ENCODE measurements at places on chromosomes 5 and 9.

DNA sequence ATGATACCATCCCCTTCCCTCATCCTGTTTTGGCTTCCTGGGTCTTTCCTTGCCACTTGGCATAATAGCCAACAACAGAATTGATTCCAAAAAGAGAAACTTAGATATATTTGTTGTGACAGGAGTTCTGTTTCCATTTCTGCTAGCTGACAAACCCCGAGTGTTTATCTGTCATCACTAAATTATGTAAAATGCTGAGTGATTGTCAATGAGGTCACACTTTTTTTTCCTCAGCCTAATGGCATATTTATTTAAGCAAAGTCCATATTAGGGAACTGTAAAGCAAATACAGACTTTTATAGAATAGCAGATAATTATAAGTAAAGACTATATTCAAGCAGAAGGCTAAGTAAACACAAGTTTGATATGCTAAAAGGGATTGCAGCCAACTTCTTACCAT lies 64.0 kb downstream of the RGS7BP start:
- no peak for DNase-seq

DNA sequence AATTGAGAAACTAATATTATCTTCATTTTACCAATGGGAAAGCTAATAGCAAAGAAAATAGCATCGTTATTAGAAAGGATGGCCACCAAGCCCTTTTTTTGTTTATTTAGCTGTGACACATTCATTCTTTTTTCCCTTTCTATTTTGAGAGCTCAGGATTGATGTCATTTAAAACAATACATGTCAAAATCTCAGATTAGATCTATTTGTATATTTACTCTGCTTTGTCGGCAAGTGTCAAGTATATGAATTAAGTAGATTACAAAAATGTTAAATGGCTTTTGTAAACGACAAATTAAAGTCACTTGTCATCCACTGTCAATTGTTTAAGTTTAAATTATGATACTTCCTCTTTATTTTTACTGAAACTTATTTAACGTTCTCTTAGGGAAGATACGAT lies 118.9 kb downstream of the PAM start:
- no peak for DNase-seq

GRCh38 chr5:173487300-173487699 lies 129.2 kb downstream of the BOD1 start:
- no peak for DNase-seq

GRCh38 chr5:57718155-57718554 lies 235.5 kb upstream of the ACTBL2 start:
- DNase-seq = no peak

- peak; percentile 88 for DNase-seq
Measured at GRCh38 chr5:56814963-56815657, at the start of gene MAP3K1. Gene MAP3K1, plus strand, starts transcription at chr5:56815549. Its CDS starts 25 bp downstream, at chr5:56815574.

GRCh38 chr5:75366787-75367186 lies 29.8 kb downstream of the HMGCR start:
- DNase-seq = no peak

- peak; percentile 66 for DNase-seq
Measured at GRCh38 chr9:74770508-74771261, 117.0 kb downstream of the TRPM6 start.

GRCh38 chr9:131271506-131271931 lies 4.8 kb downstream of the FAM78A start:
- no peak for DNase-seq

- DNase-seq = no peak
Measured at GRCh38 chr5:6752236-6752635, 39.0 kb downstream of the TENT4A start.

GRCh38 chr5:34738381-34738780 lies 82.3 kb downstream of the RAI14 start:
- no peak for DNase-seq

DNA sequence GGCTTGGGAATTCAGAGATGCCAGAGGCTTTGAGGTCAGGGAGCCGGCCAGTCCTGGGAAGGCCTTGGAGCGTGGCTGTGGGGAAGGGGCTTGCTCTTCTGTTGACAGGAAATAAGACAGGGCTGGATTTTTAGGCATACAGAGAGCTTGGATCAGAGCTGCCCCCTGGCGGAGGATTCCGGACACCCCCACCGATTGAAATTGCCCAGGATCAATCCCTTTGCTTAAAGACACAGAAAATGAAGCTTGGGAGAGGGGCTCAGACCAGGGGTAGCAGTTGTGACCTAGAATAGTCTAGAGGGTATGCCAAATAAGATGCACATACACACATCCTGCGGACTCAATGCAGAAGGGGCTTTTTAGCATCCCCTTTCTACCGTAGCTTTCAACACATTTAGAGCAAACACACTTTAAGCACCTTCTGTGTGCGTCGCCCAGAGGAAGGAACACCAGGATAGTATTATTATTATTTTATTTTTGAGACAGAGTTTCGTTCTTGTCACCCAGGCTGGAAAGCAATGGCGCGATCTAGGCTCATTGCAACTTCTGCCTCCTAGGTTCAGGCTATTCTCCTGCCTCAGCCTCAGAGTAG lies 1.7 kb upstream of the NTMT1 start:
- peak; percentile 63 for DNase-seq

GRCh38 chr5:55934115-55934613 lies 60.6 kb downstream of the IL6ST start:
- no peak for DNase-seq

DNA sequence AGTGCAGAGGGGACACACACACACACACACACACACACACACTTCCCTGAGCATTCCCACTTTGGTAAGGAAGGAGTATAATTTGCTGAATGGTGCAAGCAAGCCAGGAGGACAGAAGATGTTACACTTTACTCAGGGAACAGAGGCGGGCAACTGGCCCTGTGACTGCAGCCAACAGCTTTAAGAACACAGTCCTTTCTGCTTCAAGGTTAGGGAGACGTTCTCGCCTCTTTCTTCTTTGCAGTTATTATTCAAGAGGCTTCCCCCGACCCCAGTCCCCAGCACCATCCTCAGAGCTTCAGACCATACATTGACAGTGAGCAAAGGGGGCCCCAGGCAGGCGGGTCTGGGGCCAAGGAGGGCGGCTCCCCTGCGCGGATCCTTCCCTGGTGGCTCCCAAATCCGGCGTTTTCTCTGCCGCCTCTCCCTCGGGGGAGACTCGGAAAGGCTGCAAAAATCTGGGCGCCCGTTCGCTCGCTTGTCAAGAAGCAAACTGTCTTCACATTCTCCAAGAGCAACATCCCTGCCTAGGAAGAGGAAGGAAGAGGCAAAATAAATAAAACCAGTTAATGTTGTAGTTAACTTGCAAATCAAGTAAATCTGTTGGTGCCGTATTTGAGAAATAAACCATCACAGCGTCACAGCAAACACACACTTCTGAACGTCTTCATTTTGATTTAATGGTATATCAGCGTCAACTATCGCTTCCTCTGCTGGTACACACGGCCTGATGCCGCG lies 3.8 kb upstream of the LHX2 start:
- no peak for DNase-seq

GRCh38 chr5:22947921-22948320 lies 94.8 kb upstream of the CDH12 start:
- no peak for DNase-seq

- no peak for DNase-seq
Measured at GRCh38 chr9:112489876-112490666, 3.4 kb downstream of the KIAA1958 start.

DNA sequence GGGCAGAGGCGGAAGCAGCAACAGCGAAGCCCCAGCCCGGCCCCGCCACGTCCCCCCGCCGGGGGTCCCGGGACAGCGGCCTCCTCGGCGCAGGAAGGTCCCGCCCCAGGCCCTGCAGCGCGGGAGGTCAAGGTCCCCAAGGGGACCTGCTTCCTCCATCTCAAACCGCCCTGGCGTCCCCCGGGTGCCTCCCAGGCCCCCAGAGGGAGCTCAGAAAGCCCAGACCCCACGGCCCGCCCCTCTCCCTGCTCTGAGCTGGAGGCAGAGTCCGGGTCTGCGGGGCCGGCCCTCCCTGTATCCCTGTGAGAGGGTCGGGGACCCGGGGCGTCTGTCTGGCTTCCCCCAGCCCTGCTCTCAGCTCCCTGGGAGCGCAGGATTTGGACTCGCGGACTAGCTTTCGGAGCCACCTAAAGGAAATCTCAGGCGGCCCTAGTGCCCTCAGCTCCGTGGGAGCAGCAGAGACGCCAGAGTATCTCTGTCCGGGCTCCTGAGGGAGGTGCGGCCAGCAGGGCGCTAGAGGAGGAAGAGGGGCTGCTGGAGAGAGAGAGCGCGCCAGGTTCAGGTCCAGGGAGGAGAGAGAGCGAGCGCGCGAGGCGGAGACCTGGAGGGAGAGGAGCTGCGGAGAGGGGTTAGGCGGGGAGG lies 30.7 kb downstream of the EXOC3 start:
- peak; percentile 46 for DNase-seq

GRCh38 chr5:179867079-179867465 lies 8.5 kb upstream of the MRNIP start:
- no peak for DNase-seq

DNA sequence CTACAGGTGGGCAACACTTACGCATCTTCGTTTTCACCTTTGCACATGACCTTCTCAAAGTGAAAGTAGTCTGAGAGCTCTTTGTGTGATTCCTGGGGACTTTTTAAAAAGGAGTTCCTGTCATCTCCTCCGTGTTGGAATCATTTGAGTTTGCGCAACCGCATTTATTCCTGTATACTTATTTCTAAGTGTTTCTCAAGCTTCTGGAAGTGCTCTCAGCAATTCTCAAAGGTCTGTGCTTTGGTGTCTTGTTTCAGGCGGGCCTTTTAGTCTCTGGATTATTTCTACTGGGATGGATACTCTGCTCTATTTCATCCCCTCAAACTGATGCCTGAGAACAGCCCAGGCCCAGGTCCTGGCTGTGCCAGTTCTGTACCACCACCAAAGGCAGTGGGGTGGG lies 226.5 kb upstream of the TUT7 start:
- DNase-seq = no peak

DNA sequence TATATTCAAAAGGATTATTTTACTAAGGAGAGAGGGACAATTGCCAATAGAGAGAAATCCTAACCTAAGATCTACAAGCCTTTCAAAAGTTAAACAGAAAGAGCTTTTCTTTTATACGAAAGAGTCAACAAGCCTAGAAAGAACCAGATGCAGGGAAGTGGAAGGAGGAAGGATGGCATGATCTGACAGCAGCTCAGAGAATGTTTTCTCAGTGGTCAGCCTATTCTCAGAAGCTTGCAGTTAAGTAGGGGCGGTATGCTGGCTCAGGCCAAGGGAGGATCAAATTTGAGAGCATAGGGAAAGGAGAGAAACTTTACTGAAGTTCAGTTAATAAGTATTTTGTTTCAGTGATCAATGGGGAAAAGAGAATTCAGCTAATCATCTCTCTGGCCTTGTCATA lies 88.0 kb upstream of the FTMT start:
- no peak for DNase-seq

DNA sequence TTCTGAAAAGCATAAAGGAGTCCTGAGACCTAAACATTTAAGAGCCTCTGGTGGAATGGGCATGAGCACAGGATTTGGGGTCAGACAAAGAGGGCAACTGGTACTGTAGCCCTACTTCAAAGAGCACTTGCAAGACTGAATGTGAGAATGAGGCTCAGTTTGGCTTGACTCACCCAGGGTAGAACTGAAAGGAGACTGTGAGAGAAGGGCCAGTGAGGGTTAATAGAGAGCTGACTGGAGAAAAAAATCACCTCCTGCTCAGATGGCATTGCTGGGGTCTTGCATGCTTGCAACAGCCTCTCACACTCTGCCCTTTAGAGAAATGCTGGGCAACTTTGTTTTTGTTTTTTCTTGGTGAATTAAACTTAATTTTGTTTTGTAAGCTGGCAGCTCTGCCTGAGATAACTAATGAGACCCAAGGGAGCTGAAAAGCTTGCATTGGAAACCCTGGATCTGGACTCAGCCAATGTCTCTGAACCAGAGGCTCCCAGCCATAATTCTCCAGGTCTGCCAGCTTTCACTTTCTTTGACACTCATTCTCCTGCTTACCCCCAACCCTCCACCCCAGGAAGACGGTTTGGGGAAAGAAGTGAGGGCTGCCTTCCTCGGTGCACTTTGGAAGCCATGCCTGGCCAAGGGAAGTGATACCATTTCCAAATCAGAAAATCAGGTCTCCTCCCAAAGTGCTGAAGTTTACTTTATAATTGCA lies 161.1 kb upstream of the PANK3 start:
- no peak for DNase-seq

- DNase-seq = no peak
Measured at GRCh38 chr9:114688379-114688778, 6.4 kb upstream of the TEX48 start.

DNA sequence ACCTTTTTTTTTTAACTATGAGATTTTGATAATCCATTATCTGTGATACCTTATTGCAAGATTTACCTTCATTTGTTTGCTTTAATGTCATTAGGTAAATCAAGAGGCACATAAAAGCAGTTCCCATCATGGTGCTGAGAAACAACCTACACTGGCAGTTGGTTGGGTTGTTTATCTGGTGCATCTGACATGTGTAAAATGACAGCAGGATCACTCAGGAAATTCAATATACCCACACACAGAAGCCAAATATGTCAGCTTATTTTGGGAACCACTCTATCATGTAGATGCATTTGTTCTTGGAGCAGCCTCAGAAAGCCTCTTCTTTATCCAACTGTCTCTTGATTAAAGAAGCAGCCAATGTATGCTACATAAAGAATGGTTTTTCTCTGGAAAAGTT lies 7.8 kb upstream of the CCDC192 start:
- DNase-seq = no peak

DNA sequence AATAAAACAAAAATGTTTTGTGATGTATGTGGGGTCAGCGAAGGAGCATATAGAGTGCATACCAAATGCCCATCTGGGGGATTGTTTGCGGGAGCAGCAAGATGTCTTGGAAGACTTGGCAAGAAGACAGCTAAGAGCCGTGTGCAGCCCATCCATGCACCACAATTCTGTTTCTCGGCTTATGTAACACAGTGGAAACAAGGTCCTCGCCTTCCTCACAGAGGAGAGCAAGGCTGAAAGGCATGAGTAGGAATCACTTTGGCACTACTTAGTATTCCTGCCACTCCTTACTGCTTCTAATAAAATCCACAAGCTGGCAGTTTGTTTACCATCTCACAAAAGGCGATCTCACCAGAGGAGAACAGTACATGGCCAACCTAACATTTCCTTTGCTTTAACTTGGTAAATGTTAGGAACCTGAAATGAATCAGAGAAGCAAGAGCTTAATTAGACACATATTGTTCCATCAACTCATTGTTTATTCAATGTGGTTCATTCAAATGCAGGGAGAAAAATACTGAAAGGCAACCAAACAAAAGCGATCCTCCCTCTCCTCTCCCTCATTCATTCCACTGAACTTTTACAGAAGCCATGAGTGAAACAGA lies 648.1 kb downstream of the ACTL7B start:
- DNase-seq = no peak

DNA sequence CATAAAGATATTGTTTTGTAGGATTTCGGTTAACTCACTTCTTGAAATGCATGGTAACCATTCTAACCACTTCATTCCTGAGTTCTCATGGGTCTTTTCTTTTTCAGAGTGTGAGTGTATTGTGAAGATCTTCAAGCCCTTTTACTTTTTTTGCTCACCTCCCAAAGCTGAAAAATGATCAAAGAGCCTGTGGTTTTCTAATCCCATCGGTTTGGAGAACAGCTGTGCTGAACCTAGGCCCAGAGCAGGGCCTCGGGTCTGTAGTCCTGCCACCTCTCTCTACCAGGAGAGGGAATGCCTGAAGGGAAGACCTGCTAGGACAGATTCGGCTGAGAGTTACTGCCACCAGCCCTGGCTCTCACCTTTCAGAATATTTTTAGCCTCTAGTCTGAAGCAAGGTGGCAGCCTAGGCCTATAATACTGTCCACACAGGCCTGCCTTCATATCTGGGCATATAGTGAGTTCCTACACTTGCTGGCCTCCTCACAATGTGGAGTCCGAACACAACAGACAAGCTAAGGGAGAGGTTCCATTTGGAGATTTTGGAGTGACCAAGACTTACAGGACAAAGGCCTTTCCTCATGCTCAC lies 13.8 kb downstream of the RGMB start:
- DNase-seq = no peak

- peak; percentile 68 for DNase-seq
Measured at GRCh38 chr9:137406876-137407589, 15.9 kb downstream of the EXD3 start.
